Lung (tissue), 17 donors: ENCODE measurements at places on chromosomes 7 and 10. TPM values are rescaled to one million over a fixed set of nuclear protein-coding genes. Genes with fewer than 3 reads are reported as not detected.

LUC7L2 gene
- 93.2 TPM for total RNA-seq

HBP1 gene
- total RNA-seq = 187 TPM

IRF5 gene
- total RNA-seq = 6.0 TPM

PLCE1 gene
- 15.7 TPM for total RNA-seq

SHTN1 gene
- total RNA-seq = 28.4 TPM

DNA sequence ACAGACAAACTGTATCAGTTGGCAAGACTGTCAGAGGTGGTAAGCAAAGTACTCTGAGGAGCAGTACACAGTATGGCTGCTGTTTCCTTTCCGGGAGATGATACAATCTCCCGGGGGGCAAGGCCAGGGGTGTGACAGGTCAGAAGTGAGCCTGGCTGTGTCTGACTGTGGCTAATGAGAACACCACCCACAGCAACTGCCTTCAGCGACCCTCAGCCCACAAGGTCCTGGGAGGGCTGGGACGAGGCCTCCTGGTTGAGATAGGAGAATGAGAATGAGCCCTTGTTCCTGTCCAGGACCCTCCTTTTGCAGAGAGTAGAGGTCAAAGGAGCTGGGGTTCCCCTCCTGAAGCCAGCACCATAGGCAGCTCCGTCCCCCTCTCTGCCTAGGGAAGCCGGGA lies 421.7 kb downstream of the TCERG1L start:
- H3K27me3 ChIP-seq = no peaks in the 10 kb centered on the region
- no peak overlapping the region for H3K27ac ChIP-seq
- H3K4me3 ChIP-seq = no peak overlapping the region
- H3K4me1 ChIP-seq = no peaks in the 10 kb centered on the region
